ENCODE measurements at places on chromosomes 2 and 18.
A peak's percentile ranks its signal among the peaks of the same experiment; 100 is the strongest.

DNA sequence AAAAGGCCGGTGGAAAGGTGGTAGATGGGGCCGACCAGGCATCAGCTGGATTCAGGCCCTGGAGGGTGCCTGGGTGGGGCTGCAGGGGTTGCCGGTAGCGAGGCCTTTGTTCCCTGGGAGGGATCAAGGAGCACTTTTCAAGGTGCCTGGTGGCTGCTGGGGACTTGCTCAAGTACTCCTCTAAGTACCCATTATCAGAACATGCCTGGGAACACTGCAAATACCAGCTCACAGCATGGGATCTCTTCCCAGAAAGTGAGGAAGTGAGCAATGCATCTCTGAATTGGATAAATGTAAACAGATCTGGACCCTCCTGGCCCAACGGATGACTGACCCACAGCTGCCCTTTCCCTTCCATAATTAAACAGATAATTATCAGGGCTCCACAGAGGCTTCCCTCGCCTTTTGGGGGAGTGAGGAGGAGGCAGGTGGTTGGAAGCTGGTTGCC, 210.5 kb downstream of the SH3RF3 start:
- no peak for DNase-seq

GRCh38 chr18:57767259-57768050, 35.7 kb downstream of the ATP8B1 start:
- peak; percentile 45 for DNase-seq

GRCh38 chr2:234257859-234258561, 207.5 kb downstream of the SPP2 start:
- DNase-seq = peak; percentile 64

DNA sequence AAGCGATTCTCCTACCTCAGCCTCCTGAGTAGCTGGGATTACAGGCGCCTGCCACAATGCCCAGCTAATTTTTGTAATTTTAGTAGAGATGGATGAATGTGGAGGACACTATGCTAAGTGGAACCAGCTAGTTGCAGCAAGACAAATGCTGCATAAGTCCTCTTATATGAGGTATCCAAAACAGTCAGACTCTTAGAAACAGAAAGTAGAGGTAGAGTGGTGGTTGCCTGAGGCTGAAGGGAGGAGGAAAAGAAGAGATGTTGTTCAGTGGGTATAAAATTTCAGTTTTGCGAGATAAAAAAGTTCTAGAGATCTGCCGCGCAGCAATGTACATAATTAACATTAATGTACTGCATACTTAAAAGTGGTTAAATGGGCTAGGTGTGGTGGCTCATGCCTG, 145.3 kb upstream of the SPRED2 start:
- DNase-seq = no peak

- DNase-seq = no peak
Observed at GRCh38 chr18:79931475-79931874, 20.0 kb downstream of the SLC66A2 start.
